ENCODE measurements at places on chromosomes 4 and X.
A peak's percentile ranks its signal among the peaks of the same experiment; 100 is the strongest.

- no peak for DNase-seq
Observed at GRCh38 chr4:81369886-81370285, 101.8 kb downstream of the RASGEF1B start.

GRCh38 chr4:137661693-137662092 lies 129.4 kb upstream of the PCDH18 start:
- no peak for DNase-seq

- DNase-seq = peak; percentile 27
Observed at GRCh38 chrX:150482537-150483206, 85.7 kb upstream of the MTM1 start.

- DNase-seq = no peak
Observed at GRCh38 chrX:10086676-10087075, 70.1 kb upstream of the CLCN4 start.

DNA sequence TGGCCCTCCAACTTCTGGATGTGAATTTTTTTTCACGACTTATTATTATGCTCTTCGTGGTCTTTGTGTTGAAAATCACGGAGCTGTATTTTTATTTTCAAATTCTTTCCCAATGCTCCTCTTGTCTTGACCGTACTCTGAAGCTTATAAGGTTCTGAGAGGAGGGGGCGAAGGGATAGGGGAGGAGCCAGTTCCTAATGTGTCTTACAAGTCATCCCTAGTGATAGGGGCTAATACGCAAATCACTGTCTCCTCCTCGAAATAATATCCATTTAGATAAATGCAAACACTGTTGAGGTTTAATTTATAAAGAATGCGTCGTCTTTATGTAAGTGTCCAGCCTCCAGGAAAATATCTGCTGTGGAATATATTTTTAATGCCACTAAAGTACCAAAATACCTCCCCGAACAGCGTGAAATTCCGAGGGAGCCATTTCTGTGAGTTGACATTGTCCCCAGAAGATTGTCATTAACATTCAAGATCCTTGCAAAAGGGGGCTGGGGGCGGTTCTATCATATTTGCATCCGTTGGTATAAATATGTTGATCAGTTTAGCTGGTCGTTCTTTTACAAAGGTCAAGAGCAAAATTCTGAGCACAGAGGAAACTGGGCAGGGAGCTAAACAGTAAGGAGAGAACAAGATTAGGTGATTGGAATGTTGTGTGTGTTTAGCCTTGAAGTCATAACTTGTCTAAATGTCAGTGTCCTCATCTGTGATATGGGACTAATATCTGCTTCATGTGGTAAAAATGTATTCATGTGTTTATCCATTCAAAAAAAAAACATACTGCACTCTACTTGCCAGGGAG lies 3.7 kb upstream of the FAT1 start:
- no peak for DNase-seq

DNA sequence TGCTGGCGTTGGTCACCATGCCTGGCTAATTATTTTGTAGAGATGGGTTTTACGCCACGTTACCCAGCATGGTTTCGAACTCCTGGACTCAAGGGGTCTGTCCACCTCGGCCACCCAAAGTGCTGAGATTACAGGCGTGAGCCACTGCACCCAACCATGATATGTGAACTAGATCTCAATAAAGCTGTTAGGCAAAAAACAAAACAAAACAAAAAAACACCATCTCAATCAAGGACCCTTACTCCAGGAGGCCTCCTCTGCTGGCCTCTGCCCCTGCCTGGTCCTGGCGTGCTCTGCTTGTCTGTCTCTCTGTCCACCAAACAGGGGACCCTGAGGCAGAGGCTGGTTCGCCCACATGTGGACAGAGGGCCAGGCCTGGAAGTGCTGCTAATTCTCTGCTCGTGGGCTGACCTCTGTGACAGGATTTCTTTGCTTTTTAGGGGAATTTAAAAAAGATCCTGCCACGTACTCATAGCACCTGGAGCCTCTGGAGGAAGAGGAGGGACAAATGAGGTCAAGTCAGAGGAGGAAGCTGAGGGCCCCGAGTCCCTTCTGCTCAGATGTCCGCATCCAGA lies 32.7 kb upstream of the WFS1 start:
- DNase-seq = no peak

GRCh38 chr4:133394971-133395627 lies 246.0 kb downstream of the PCDH10 start:
- no peak for DNase-seq

GRCh38 chr4:187183346-187183745 lies 459.7 kb upstream of the FAT1 start:
- DNase-seq = no peak

GRCh38 chr4:1489639-1489995 lies 83.4 kb upstream of the NKX1-1 start:
- no peak for DNase-seq

DNA sequence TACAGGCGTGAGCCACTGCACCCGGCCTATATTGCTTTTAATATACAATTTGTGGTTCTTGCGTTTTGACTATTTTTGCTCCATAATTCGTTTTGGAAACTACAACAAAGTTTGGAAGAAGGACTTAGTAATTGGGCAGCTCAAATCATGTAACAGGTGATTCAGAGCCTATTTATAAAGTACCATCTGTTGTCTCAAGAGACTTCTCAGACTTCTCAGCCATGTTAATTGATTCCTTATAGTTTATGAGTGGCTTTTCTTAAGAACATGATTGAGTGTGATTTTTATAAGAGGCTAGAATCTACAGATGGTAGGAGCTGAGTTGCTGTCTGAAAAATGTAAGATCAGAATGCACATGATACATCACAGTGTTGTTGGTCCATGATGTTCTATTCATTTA lies 240.2 kb downstream of the ADGRL3 start:
- DNase-seq = no peak

Measured in suppressor macrophage (primary cell).